ENCODE measurements at places on chromosomes 2 and 18.

DNA sequence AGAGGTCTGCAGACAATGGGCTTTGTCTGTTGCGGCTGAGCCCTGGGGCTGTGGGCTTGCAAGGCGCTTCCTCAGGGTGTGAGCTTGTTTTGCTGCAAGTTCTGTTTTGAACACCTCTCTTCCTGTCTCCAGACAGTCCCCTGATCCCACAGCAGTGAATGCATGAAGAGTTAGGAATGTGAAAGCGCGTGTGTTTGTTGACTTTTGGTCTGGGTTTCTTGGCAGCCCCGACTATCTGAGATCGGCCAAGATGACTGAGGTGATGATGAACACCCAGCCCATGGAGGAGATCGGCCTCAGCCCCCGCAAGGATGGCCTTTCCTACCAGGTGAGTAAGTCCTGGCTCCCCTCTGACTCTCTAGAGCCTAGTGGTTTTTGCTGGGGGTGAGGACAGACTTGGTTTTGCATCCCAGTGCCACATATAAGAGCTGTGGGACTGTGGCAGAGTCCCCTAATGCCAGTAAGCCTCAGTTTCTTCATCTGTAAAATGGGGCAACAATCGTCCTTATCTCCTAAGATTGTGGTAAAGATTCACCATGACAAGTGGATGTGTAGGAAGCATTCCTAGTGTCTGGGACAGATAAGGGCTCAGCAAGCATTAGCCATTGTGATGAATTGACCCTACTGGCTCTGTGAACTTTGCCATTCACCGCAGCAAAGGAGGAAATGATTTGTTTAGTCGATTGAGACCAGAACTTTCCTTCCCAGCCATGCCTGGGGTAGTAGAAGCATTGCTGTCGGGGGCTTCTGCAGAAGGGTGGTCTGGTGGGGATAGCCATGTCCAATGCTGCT, 3.0 kb downstream of the LBH start:
- no peak for DNase-seq

- DNase-seq = no peak
These were observed 809.8 kb upstream of the SOX11 start for GRCh38 chr2:4882421-4882820.

- DNase-seq = no peak
These were observed 23.8 kb downstream of the FBXO41 start for GRCh38 chr2:73260338-73260984.

- DNase-seq = no peak
These were observed 39.3 kb upstream of the TMEM17 start for GRCh38 chr2:62545261-62545660.

DNA sequence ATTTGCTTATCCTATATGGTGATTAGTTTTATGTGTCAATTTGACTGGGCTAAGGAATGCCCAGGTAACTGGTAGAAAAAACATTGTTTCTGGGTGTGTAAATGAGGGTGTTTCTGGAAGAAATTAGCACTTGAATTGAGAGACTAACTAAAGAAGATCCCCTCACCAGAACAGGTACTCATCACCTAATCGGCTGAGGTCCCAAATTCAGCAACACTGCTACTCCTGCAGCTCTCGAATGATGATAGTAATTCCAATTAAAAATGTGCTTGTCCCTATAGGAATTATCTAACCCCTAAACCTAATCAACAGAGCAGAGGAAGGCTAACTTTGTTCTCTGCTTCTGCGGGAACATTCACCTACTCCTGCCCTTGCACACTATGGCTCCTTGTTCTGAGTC, 464.5 kb upstream of the CHST9 start:
- no peak for DNase-seq

- DNase-seq = no peak
These were observed 146.8 kb upstream of the PGAP1 start for GRCh38 chr2:197073270-197073669.

Measured in GDM1 (cell line).